ENCODE measurements at places on chromosomes 13 and 19.

- DNase-seq = no peak
Measured at GRCh38 chr13:27352698-27353097, 71.7 kb upstream of the GTF3A start.

DNA sequence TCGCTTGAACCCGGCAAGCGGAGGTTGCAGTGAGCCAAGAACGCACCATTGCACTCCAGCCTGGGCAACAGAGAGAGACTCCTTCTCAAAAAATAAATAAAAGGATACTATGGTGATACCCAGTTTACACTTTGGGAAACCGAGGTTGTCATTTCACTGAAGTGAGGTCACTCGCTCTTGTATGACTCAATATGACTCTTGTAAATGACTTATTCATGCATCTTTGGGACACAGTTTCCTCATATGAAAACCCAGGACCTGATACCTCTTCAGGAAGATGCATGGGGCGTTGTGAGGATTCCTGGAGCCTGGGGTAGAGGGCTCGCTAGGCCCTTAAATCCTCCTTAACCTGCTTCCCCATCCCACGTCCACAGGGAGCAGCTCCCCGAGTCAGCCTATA, 4.5 kb downstream of the PSMD8 start:
- no peak for DNase-seq

GRCh38 chr19:29596080-29596727, 9.9 kb upstream of the POP4 start:
- no peak for DNase-seq

- no peak for DNase-seq
Measured at GRCh38 chr19:6801485-6802086, 29.1 kb downstream of the VAV1 start.

DNA sequence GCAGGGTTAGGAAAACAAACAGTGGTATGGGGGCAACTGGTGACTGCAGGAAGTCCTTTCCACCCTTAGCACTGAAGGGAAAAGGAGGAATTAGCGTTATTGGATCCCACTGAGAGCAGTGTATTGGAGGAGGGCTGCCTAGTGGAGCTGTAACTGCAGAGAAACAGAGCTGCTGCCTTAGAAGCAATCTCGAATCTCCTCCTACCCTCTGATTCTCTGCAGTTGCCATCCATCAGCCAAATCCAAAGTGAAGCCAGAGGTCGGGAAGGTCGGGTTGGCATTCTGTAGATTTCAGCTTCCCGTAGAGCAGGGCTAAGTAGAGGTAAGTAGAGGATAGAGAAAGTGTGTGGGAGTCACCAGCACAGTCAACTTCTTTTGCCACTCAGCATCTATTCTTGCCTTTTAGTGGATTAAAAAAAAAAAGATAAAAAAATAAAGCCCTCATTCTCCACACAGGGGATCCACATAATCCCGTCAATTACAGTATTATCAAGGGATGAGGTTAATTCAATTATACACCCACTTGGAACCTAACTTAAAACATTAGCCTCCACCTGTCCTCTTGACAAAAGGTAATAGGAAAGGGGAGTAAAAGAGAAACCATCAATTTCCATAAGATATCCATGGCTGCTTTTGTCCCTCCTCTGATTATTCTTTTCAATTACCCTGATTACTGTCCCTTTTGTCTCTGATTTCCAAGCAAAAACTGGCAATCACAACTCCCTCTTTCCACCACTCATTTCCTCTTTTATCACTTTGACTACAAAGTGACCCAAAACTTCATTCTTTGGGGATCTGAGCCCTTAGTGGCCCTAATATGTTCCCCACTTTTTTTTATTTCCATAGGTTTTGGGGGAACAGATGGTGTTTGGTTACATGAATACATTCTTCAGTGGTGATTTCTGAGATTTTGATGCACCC, 234.7 kb downstream of the RBM26 start:
- no peak for DNase-seq

DNA sequence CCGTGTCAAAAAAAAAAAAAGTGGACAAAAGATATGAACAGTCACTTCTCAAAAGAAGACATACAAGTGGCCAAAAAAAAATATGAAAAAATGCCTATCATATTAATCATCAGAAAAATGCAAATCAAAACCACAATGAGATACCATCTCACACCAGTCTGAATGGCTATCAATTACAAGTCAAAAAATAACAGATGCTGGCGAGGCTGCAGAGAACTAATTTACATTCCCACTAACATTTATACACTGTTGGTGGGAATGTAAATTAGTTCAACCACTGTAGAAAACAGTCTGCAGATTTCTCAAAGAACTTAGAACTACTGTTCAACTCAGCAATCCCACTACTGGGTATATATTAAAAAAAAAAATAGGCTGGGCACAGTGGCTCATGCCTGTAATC, 26.5 kb upstream of the FOXO1 start:
- no peak for DNase-seq

DNA sequence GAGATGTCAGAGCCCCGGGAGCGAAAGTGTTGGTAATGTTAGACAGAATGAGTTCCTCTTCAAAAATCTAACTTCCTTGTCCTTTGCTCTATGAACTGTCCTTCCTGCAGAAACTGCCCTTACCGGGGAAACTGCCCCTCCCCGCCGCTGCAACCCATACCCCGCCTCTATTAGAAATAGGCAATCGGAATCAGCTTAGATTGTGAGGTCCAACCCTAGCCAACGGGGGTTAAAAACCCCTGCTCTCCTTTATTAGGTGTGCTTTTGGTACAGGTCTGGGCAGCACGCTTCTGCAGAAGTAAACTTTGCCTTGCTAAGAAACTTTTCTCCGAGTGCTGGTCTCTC, 11.5 kb upstream of the CAPNS1 start:
- no peak for DNase-seq

DNA sequence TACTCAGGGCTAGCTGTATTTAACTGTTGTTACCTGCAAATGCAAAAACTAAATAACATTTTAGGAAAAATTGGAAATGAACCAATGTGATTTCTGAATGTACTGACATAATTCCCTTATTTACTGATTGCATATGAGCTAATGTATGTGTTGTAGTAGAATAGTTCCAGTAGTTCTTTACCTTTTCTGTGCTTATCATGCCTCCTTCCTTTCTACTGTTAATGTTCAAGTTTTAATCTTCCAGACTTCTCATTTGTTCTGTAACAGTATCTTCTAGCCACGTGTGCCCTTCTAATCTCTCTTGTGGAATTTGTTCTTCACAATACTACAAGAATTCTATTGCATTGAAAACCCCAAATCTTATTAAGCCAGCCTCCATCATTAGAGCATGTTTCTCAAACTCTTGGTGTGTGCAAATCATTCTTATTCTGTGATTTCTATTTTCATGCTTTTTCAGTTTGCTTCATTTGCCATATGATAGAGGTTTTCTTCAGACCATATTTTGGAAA, 17.7 kb downstream of the LSM14A start:
- DNase-seq = no peak

- DNase-seq = no peak
Measured at GRCh38 chr13:26037302-26037701, 14.5 kb downstream of the SHISA2 start.

GRCh38 chr19:618674-619285, 14.6 kb downstream of the POLRMT start:
- DNase-seq = no peak

GRCh38 chr13:27236478-27236877, 14.9 kb upstream of the RPL21 start:
- DNase-seq = no peak

GRCh38 chr13:105587786-105588185, 947.7 kb downstream of the EFNB2 start:
- peak; percentile 25 for DNase-seq

- no peak for DNase-seq
Measured at GRCh38 chr19:28640506-28640905, 572.4 kb downstream of the UQCRFS1 start.

DNA sequence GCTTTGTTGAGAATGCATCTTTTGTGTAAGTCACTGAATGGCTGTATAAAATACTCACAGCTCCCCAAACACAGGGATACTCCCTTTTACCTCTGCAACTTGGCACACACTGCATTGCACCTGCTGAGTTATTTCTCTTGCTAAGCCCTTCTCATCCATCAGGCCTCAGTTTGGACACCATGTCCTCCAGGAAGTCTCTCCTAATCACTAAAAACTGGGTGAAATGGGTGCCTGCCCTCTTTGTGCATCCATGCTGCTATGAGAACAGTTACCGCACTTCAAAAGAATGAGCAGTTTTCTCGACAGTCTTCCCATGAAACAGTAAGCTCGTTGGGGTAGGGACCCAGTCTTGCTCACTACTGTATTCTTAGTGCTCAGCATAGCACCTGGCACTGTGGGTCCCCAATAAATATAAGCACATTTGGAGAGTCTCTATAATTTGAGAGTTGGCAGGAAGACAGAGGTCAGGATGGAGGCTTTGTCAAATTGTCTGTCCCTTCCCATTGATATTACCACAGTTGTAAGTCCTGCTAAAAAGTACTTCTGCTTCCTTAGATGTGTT, 4.6 kb upstream of the SLC25A30 start:
- DNase-seq = no peak

DNA sequence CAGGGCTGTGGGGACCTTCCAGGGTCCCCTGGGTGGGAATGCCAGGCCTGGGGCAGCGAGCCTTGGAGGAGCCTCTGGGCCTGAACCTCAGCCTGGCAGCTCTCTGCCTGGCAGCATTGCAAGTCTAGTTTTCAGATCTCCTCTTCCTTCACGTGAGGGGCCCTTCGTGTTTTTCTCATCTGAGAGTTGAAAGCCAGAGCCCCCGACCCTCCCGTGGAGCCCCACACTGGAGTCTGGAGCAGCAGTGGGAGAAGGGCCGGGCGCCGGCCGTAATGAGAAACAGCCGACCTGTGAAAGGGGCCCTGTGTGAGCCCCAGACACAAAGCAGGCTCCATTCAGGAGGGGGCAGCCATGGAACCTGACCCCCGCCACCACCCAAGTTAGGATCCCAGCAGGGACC, 19.3 kb downstream of the TMED1 start:
- DNase-seq = no peak

GRCh38 chr19:632579-633067, 714 bp downstream of the POLRMT start:
- peak; percentile 55 for DNase-seq

DNA sequence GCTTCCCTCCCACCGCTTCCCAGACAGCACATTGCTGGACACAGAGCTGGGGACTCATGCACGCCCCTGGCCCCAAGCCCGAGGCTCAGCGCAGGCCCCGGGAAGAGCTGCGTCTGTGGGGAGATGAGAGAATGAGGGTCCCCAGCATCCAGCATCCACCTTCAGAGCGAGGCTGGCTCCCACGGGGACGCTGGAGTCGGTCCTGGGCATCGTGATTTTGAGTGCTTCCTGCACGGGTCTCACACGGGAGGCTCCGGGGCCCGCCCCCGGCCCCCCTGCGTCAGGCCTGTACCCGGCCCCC, 4.7 kb downstream of the NCLN start:
- DNase-seq = no peak

DNA sequence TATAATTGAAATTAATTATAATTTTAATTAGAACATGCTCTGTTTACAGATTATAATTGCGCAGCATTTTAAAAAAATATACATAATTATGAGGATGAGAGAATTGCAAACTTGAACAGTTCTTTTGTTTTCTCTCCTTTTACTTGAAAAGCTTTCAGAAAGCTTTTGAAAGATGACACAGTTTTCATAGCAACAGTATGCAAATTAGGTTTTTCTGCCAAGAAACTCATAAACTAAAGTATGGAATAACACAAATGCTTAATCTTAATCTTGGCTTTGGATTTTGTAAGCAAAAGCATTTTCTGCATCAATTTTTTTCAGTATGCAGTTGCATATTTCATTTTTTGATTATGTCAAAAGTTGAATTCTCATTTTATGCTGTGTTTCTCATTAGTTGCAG, 32.8 kb upstream of the AKAP11 start:
- DNase-seq = no peak

DNA sequence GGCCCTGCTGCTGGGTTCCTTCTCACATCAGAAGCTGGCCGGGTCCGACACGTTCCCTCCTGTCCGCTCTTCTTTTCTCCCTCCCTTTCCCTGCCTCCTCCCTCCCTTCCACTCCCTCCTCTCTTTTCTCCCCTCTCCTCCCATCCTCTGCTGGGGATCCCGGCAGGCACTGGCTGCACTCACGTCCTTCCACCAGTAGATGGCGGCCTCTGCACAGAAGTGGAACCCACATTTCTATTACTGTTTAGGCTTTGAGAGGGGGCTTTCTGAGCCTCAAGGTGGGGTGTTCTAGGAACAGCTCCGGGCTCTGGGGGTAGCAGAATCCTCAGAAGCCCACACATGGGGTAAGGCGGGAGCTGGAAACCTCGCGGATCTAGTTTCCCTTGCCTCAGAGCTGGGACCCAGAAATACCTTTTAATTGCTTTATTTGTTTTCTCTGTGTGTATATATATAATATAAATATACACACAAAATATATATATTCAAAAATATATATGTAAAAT, 294.2 kb downstream of the ZNF536 start:
- DNase-seq = peak; percentile 20

DNA sequence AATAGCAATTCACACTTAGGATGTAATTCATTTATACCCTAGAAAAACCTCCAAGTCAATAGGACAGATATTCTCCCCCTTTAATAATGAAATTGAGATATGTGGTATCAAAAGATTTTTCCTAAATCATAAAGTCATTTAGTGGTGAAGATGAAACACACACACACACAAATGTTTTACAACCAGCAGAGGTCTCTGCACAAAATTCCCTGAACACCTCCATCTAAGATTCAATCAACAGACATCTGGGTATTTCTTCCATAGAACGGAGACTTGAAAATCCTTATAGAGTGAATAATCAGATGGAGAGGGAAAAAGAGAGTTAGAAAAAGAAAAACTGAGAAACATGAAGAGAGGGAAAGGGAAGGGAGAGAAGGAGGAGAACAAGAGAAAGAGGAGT, 52.8 kb downstream of the MYCBP2 start:
- no peak for DNase-seq

GRCh38 chr19:5974721-5975387, 3.1 kb downstream of the RANBP3 start:
- no peak for DNase-seq

GRCh38 chr13:30312904-30313303, 5.6 kb upstream of the KATNAL1 start:
- no peak for DNase-seq

DNA sequence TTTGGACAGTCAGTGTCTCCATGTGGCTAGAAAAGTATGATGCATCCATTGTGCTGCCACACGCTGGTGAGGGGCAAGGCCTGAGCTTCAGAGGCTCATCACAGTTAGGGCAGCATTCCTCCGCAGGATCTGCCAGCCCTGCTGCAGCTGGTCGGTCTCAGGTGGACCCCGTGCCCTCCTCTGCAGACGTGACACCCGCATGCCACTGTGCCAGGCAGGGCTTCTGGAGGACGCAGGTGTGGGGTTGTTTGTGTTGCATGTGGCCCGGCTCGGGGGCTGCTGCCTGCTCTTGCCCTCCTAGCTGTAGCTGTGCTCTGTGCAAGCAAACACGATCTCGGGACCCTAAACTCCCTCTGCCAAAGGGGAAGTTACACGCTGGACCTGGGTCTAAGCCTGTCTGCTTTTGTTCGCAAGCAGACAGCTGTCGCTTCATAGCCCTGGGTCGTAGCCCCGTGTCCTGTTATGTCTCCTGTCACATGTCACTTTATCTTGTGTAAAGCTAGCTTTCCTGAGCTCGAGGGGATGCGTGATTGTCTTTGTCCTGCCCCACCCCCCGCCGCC, 45.3 kb downstream of the SLC7A9 start:
- no peak for DNase-seq

- no peak for DNase-seq
Measured at GRCh38 chr13:86087244-86087643, 288.0 kb upstream of the SLITRK6 start.

Measured in T1000 (cell line).